ENCODE measurements at places on chromosomes 2 and 18.
A peak's percentile ranks its signal among the peaks of the same experiment; 100 is the strongest.

DNA sequence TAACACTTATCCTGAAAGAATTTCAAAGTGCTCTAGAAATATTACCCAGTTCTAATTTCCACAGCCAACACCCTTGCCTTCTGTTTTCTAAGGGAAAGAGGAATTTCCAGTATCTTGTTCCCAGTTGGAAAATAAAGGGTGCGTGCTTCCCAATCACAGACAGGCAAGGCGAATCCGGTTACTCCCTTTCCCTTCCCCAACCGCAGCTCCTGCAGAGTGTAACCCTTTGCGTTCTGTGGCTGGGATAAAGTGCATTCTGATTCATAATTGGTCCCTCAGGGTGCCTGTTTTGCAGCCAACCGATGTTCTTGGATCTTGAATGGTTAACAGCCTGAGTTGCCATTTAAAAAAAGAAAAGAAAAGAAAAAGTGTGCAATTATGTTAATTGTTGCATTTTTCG, 40.6 kb upstream of the PGAP1 start:
- DNase-seq = peak; percentile 81

- peak; percentile 90 for DNase-seq
Observed at GRCh38 chr2:111072220-111072871, 48.4 kb upstream of the BCL2L11 start.

DNA sequence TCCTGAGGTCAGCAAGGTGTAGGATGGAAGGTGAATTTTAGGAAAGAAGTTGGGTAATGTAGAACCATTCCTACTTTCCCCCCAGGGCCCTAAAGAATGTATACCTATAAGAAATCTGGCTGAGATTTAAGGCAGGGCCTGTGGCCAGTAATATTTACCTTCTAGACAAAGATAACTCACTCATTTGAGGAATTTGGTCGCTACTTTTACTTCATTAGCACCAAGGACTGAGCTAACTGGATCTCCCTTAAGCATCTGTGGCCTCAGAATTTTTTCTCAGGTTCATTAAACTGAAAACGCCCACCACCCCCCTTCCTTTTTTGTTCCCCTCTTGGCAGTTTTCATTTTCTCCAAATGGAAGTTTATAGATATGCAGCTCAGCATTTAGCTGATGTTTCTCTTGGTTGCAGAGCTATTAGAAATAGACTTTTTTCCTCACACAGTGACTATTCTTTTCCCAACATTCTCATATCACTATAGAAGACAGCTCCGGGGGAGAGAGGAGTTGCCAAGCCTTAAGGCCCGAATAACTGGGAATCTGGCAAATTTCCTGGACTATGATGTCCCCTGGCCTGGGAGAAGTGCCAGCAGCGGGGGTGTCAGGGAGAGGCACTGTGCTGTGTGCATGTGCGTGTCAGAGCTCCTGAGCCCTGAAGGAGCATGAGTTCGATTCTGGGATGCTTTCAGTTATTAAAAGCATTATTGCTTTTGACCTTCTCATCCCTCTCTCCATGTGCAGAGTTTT, 310.9 kb downstream of the PRKCE start:
- peak; percentile 85 for DNase-seq

- DNase-seq = peak; percentile 25
Observed at GRCh38 chr2:68632021-68632420, 11.4 kb upstream of the PROKR1 start.

DNA sequence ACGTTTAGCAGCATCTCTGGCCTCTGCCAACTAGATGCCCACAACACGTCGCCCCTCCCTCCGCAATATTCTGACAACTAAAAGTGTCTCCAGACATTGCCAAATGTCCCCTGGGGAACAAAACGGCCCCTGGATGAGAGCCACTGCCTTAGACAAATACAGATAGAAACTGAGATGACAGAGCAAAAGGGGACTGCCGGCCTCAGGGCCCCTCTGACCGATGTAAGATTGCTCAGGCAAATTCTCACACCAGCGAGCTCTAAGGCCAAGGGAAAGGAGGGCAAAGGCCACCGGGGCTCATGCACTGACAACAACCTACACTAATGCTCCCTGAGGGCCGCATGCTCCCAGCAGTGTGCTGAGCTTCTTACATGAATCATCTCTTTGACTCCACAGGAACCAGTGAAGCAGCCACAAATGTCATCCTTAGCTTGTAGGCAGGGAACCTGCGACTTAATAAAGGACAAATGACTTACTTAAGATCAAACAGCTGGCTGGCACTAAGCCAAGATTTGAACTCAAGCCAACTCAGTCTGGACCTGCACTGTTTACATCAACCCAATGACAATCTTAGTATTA, 228.5 kb downstream of the TTC32 start:
- no peak for DNase-seq

GRCh38 chr18:23012249-23012648, 79.1 kb downstream of the RBBP8 start:
- DNase-seq = no peak

DNA sequence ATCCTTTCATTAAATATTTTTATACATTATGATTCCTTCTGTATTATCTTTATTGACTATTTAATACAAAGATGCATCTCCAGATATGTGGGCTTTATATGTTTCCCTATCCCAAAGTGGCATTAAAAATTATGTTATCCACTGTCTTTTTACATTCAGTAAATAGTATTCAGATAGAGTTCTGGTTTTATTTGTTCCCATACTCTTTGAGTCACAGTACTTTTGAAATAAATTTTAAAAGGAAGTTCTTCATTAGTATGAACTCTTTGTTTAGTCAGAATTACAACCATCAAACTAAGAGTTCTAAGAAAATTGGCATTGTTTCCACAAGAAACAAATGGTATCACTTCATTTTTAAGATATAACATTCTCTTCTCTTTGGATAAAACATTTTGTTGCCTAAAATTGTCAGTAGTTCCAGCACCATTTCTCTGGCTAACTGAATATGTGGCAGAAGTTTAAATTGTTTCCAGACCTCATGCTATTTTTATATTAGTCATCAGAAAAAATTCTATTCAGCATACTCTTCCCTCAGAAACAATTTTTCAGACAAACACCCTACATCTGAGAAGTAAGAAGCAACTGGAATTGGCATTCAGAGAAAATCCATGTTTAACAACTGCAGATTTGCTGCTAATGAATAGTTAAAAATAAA, 88.5 kb upstream of the COL5A2 start:
- peak; percentile 72 for DNase-seq

GRCh38 chr18:63834471-63835113, 52.9 kb upstream of the SERPINB2 start:
- no peak for DNase-seq

DNA sequence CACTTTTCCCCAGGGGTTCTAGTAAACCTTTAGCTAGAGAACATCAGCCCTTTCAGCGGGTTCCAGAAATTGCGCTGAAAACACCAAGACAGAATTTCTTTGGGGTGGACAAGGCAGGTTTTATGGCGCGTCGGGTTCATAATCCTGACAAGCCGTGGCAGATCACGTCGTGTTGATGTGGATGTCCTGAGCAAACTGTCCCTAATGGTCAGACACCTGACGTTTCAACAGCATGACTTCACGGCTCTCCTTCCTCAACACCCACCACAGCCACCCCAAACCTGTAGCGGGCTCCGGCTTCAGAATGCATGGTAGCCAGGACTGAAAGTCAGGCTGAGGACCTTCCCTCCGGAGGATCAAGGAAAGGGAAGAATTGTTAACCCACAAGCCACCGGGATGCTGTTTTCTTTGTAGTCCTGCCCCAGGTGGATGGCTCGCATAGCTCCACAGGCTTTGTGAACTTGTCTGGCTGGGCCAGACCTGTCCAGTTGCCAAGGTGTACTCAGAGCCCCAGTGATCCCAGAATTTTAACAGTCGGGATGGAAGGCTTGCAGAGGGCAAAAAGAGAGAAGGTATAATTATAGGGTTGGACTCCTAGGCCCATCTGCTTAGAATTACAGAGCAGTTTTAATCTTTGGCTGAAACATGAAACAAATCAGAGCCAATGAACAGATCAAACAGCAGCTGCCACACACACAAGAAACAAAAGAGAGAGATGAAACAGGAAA, 1.5 kb downstream of the APCDD1 start:
- no peak for DNase-seq

- peak; percentile 14 for DNase-seq
Observed at GRCh38 chr2:20304411-20304810, 46.2 kb downstream of the PUM2 start.

DNA sequence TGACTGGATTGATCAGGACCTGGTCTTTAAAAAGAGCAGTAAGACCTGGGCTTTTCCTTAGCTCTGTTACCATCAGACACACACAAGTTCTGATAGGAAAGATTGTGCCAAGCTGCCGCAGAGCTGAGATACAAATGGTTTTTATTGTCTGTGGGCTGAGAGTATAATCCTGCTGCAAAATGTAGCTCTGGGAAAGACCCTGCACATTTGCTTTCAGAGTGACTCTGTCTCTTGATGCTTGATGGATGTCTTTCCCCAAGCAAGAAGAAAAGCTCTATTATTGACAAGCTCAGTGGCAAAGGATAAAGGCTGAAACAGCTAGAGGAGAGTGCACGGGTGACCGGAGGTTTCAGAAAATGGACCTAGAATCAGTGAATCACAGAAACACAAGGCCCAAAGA, 95.3 kb upstream of the PARD3B start:
- DNase-seq = no peak

- peak; percentile 78 for DNase-seq
Observed at GRCh38 chr2:32772638-32773447, 145.0 kb downstream of the TTC27 start.

DNA sequence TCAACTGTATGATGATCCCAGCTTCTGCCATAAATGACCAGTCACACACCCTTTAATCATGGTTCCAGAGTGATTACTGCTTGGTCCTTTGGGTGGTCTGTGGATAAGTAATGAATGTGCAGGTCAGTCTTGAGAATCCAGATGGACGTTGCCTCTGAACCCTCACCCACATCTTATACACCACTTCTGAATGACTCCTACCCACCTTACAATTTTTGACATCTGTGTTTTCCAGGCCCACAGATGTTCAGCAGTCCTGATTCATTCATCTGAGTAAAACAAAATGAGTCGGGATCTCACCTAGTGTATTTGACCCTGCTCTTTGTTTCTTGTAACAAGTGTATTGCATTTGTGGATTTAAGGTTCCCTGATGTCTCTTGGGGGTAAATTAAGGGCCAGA, 194.1 kb upstream of the CCDC68 start:
- DNase-seq = no peak

DNA sequence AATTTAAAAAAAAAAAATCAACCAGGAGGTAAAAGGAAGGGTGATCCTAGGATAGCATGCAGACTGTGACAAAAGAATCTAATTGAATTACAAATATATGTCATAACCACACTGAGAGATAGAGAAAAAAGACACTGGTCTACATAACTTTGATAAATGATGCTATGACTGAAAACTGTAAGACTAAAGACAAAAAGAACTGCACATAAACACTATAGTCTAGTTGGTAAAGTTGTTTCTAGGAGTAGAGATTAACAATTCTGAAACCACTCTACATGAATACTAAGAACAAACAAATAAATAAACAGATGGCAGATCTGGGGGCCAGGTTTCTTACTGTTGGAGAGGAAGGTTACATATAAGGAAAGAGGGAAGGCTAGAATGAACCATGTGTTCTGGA, 14.6 kb upstream of the CHAC2 start:
- no peak for DNase-seq

DNA sequence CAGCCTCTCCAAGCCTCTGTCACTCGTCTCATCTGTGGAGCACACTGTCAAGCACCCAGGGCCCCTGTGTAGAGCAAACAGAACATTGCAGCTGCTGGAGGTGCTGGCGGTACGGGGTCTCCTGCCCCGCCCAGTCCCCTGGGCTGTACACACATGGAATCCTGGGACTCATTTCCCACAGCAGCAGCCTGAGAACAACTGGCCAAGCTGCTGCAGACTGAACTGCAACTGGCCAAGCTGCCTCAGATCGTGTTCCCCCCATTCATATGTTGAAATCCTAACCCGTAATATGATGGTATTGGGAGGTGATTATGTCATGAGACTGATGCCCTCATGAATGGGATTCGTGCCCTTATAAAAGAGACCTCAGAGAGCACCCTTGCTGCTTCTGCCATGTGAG, 130.5 kb downstream of the NCK2 start:
- DNase-seq = no peak

DNA sequence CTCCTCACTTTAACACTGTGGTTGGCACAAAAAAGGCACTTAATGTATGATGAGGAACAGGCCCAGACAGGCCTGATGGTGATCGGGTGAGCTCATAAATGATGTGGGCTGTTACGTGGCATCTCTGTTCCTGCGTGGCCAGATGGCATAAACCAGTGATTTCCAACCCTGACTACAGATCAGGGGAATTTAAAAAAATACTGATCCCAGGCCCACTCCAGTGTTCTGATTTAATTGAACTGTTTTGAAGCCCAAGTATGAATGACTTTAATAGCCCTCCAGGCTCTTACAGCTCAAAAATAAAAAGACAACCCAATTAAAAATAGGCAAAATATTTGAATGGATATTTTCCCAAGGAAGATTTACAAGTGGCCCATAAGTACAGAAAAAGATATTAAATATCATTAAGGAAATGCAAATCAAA, 48.2 kb downstream of the LIPG start:
- DNase-seq = no peak

DNA sequence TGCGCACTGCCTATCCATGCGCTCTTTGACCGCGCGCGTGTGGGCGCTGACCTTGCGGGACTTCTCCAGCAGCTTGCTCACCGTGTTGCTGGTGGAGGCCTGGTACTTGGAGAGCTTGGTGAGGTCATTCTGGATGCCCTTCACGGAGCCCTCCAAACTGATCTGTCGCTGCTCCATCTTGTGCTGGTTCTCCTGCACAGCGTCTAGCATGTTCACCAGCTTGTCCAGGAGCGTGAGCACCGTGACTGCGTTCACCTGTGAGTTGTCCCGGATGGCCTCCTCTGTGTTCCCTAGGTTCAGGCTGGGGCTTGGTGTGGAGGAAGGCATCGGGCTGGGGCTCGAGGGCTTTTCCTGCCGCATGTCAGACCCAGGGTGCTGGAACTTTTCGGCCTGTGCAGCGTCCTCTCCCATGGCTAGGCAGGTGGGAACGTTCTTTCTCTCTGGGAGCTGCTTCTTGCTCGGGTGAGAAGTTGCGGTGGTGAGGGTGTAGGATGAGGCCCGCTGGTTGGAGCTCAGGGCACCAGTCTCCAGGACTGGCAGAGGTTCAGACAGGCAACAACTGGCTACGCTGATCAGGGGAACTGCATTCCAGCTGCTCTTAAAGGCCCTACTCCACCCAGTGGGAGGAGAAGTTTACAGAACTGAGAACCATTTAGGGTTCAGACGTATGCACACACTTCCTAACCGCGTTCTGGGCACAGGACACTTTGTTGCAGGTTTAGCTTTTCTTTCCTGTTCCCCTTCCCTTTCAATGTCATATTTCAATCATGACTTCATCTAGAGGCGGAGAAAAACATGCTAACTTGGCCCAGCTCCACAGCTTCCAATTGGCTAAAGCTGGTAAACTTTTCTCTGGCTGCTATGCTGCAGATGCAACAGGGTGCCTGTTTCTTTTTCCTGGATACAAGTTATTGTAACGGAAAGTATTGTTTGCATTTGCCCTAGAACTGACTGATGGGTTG, at the start of gene CAVIN2:
CAVIN2 (minus strand) TSS at position 574 of the 962 bp plus-strand sequence; CDS start at position 411, 163 bp downstream.
- DNase-seq = peak; percentile 91

GRCh38 chr2:138202762-138203161, 238.5 kb downstream of the HNMT start:
- no peak for DNase-seq
